ENCODE measurements at places on chromosomes 2 and 18.

DNA sequence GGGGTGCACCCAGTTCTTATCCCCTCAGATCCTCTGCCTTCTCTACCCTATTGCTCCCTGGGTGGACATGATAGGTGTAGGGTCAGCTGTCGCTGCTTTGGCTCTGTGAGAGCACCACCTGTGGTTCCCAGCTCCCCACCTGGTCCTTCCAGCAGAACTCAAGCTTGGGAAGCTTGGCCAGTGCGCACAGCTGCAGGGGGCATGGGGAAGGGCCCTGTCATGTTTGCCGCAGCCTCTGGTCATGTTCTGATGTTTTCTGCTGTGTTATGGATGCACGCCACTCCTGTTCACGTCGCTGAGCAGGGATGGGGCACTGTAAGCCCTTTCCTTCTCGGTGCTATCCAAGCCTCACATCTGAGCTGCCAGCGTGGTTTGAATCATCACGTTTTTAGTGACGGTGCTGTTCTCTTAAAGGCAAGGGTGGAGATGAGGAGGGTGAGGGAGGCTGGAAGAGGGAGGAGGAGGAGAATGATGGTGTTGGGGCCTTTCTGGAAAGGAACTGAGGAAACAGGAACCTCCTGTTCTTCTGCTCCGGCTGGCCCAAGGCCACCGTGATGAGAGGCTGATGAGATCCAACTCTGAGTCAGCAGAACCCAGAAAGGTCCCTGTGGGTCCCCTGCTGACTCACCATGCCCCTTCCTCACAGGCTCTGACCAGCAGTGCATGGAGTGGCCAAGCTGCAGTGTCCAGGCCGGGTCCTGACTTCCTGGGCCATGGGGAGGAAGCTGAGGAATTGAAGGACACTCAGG lies 78.0 kb downstream of the LIPG start:
- no peak for DNase-seq

DNA sequence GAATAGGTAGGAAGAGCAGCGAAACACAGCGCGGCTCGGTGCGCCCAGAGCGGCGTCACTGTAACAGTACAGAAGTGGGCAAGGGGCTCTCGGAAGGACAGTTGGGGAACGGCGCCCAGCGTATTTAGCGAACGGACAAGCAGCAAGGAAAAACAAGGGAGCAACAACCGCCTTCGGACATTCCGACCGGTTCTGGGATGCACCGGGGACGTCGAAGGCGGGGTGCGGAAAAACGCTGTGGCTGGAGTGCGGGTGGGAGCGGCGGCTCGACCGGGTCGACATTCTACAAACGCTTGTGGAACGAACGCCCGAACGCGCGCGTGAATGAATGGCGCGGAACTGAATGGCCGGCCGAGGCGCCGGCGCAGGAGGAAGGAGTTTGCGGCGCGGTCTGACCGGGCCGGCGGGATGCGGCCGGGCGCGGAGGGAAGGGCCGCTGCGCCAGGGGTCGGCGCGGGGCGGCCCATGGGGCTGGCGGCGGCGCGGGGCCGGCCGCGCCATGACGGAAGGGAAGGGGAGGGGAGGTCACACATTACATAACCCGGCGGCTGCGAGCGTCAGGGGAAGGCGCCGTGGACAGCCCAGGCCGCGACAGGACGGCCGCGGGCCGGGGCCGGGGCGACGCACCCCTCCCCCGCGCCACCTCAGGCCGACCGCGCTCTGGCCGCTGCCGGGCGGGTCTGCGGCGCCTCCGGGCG lies 605 bp downstream of the REV1 start:
- DNase-seq = peak; percentile 47

DNA sequence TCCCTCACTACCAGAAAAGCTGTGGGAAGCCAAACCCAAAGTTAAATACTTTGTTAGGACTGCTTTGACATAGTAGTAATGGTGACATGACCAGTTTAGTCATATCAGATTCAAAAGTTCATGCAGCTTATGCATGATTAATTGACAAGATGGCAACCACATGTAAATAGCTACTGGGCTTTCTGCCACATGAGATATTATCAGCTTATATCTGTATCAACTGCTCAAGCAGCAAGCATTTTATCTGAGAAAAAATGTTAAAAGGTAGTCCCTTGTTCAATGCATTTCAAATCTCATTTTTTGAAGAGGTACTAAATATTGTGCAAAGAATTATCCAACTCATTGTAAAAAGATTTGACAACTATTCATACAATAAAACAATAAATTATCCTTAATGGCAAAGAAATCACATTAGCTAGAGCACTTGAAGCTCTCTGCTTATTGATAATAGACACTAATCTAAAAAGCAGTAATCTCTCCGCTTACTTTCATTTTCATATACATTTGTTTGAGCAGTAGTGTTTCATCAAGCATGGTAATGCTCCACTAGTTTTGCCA lies 993.6 kb upstream of the NXPH2 start:
- no peak for DNase-seq

DNA sequence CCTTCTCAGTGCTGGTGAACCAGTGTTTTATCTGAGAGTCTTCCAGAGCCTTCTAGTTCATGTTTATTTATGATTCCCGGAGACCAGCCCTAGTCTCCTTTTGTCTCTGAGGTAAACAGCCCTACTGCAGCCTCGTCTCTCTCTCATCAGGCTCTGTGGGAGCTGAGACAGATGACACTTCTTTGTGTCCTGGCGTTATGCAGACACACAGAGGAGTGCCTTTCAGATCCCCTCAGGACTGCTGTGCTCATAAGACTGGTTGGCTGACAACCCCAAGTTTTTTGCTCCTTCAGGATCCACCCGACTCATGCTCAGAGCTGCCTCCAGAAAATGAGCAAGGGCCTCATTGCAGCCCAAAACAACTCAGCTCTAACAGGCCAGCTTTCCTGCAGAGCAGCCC lies 523.8 kb upstream of the SPHKAP start:
- DNase-seq = no peak

GRCh38 chr2:27714851-27715291 lies 51.2 kb downstream of the SLC4A1AP start:
- DNase-seq = no peak

DNA sequence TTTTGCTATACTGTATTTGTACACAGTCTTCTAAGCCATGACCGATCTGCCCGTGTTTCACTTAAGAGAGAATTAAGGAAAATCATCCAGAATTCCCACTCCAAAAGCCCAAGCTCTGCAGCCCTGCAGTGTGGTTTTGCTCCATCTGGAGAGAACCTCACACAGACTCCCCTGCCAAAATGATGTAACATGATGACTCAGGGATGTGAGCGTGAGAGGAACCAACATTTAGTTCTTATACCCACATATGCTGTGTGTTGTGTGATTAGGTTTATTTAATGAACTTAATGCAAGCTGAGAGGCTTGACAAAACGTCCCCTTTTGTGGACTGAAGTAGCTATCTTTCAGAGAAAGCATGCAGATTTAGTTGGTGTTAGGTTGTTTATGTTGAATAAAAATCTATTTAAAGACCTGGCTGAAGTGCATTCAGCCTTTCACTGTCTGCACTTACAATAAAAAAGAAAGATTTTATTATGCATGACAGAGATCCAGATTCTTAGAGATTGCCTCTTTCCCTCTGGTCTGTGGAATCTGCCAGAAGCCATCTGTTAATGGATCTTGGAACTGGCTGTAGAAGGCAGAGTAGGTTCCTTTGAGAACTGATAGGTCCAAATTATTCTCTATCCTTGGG lies 6.3 kb downstream of the RAB12 start:
- DNase-seq = peak; percentile 69

- peak; percentile 62 for DNase-seq
Observed at GRCh38 chr2:79831961-79832360, 319.1 kb downstream of the CTNNA2 start.

- DNase-seq = no peak
Observed at GRCh38 chr2:3864943-3865865, 161.8 kb downstream of the DCDC2C start.

DNA sequence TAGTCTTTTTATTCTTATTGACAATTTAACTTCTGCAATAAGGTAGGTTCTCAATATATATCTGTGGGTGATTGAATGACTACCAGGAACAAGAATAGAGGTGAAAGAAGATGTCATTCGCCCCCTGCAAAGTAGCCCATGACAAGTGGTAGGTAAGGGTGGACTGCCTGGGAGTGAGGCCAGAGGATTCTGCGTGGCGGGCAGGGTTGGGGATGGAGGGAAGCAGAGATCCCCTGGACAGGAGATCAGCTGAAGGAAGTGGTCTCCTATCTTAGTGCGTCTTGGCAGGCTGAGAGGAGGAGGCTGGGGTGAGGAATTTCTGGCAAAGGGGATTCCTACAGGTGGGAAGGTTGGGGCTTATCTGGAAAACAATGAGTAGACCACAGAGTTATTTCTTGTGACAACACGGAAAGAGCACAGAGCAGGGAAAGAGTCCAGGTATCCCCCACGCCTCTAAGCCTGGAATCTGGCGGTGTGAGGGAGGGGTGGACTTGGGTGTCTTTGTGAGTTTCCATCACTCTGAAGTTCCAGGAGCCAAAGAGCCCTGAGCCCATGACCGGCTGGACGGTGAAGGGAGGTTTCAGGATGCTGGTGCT lies 21.5 kb upstream of the MYCN start:
- no peak for DNase-seq

GRCh38 chr18:25351777-25352628 lies at the start of gene ZNF521:
Gene ZNF521, minus strand, starts transcription at chr18:25352166. Its CDS starts 1,220 bp downstream, at chr18:25350946.
- DNase-seq = peak; percentile 94

DNA sequence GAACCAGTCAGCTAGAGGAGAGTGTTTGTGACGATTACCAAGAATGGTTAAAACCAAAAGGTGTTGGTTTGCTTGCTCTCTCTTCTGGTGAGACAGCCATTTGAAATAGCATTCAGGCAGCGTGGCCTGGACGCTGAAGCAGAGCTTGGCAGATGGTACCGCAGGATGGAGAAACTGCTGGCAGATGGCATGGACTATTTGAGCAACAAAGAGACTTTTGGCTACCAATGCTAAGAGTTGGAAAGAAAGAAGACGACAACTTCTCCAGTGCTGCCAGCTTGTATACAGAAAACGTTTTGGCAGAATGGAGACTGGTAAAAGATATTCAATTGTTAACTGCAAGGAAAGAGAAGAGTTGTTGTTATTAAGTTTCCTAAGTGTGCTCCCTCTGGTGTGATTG lies 315.0 kb downstream of the PARD3B start:
- DNase-seq = peak; percentile 61

DNA sequence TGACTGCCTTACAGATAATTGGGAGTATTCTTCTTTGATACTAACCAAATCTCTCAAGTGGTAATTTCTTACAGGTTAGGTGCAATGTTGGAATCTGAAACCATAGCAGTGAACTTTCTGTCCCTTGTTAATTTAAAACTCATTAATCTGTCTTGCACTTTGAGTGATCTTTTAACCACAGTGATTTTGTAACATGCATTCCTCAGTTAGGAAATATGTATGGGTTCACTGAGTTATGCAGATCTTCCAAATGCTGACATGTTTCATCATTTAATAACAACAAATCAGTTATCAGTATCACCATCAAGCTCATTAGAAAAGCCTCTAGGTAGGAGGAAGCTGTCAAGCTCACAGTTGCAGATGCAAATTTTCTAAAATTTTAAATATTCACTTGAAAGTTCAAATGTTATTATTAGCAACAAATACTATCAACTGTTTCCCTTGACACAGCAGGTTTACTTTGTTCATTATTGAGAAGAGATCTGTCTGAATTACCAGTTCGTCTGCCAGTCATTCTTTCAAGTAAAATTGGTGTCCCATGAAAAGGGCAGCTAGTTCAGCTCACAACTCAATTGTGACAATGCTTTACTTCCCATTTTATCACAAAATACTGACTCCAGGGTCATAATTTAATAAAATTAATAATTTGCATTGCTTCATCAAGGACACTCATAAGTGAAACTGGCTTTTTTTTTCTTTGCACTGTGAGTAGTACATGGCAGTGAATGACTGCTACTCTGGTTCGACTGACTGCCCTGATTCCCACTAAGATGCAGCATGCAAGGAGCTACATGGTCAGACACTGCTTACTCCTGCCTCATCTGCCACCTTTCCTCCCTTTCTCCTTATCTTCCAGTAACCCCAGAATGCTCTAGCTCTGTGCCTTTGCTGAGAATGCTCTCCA lies 31.6 kb downstream of the SUCLG1 start:
- no peak for DNase-seq

DNA sequence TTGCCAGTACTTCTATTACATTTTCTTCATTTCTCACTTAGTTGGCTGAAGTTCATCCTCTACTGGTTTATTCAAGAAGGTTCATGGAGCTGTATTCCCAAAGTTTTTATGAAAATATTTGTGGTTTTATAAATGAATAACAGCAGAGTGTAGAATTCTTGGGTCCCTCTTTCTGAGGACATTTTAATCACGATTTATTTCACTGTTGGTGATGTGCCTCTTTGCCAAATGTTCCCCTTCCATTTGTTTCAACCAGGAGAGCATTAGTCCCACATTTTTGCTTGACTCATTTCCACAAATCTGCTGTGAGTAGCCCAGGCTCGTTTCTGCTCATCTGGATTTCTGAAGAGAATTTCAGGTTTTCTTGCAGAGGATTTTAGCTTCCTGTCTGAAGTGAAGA lies 20.8 kb downstream of the COPS7B start:
- no peak for DNase-seq

DNA sequence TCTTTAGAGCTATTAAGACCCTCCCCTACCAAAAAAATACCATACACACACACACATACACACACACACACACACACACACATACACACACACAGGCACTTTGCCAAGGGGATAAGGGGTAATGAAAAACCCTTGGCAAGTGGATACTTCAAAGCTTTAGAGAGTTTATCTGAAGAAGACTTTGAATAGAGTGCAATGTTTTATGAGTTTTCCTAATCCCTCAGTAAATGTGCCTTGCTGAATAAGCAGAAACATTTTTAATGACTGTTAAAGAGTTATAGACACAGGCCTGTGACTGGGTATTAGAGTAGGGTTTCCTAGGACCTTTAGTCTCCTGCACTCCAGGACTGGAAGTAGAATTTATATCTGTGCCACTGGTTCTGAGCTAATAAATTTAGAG lies 75.5 kb upstream of the CTAGE1 start:
- DNase-seq = no peak

GRCh38 chr2:241007111-241007510 lies 8.7 kb downstream of the SNED1 start:
- DNase-seq = no peak

- no peak for DNase-seq
Observed at GRCh38 chr2:202127687-202128331, 54.8 kb downstream of the KIAA2012 start.

DNA sequence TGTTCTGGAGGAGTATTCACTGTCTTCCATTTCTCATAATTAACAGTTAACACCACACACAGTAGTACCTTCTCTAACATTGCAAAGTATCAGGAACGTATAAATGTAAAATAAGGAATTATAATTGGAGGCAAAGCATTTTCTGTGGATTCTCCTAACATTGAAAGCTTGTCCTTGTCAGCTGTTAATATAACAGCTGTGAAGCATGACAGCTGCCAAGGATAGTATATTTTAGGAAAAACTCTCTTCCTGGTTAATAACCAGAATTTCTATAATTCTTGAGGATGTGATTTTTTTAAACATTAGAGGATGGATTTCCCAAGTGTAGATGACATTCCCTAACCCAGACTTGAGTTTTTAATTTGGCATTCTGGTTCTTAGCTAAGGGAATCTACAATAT lies 110.3 kb downstream of the EPC2 start:
- DNase-seq = no peak

DNA sequence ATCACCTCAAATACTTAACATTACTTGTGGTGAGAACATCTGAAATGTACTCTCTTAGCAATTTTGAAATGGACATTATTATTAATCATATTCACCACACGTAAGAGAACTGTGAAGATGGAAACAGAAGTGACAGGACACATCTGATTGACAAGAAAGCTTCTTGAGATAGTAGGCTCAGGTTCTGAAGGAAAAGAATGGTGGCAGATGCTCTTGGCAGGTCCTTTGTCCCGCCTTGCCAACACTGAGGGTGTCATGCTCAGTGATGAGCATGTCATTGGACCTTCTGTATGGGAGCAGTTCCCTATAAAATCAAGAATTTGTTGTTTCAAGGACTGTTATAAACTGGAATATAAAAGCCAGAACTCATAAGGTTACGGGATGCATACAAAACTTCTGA lies 428.1 kb downstream of the THSD7B start:
- DNase-seq = no peak
